Fibroblast of mammary gland (primary cell): ENCODE measurements at places on chromosomes 6 and 20.

DNA sequence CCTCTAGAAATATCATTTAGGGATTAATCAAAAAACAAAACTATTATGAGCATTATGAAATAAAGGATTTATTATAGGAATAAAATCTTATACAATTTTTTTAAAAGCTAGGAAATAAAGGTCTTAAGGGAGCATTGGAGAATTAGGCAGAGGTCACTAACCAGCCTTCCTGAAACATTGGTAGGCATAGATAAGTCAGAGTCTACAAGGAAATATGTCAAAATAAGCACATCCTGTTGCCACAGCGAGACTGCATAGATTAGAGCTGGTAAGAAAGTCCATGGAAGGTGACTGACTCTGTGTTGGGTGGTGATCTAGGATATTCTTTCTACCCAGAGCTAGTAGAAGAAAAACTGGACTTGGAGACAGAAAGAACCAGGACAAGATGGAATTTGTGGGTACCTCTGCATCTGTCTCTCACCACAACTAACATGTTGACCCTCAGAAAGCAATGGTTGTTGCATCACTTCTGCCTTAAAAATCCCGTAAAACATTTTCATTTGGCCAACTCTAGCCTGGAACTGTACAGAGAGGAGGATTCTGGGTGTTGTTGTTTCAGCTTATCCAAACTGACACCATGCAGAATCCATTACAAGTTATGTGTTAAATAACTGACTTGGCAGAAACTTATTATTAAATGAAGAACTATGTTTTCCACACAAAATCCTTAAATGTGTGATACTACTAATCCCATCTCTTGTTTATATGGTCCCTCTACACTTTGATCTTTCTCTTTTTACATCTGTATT is 77.1 kb downstream of the FBXO5 start:
- DNase-seq, result no peak

DNA sequence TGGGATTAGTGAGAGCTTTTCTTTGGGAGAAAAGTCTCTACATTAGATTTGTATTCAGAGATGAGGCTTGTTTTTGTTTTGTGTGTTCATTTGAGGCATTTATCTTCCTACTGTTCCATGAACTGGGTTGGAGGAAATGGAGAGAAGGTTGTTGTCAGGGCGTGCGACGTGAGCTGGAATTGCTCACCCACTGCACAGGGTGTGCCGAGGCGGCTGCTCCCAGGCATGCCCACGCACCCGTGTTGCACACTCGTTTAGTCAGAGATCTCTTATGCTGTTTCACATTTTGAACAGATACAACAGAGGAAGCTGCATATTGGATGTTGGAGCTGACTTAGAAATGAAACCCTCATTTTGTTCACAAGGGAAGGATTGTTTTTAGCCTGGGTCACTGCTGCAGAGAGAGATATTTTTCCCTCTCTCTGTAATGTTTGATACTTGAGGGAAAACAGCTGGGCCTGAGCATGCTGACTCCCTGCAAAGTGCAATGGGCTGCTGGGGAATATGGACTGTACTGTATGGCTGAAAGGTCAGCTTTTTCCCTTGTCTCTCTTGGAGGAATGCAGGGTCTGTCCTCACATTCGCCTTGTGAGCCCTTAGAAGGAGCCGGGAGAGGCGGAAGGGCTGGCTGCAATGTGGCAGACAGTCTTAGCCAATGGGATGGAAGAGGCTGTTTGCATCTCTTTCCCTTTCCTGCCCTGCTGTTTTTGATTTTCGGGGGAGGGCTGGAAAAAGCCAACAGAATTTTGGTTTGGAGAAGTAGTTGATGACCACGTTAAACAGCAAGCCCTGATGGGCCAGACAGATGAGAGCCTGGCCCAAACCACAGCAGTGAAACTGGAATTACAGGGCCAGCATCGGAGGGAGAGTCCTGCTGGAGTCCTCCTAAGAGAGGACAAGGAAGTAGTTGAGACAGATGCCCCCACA is 170.8 kb downstream of the SASH1 start:
- peak; percentile 83 for DNase-seq

DNA sequence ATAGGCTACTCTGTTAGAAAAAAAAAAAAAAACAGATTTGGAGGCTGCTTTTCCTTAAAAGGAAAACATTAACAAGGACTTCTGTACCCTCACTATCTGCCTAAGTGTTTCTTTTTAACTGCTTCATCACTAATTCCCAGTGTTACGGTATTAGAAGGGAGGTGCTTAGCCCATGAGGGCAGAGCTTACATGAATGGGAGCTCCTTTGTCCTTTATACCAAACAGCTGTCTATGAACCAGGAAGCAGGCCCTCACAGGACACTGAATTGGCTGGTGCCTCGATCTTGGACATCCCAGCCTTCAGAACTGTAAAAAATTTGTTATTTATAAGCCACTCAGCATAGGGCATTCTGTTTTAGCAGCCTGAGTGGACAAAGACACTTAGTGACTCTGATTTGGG is 215.6 kb upstream of the NRSN1 start:
- no peak for DNase-seq

GRCh38 chr20:48220033-48220633 is 434.9 kb upstream of the SULF2 start:
- no peak for DNase-seq

DNA sequence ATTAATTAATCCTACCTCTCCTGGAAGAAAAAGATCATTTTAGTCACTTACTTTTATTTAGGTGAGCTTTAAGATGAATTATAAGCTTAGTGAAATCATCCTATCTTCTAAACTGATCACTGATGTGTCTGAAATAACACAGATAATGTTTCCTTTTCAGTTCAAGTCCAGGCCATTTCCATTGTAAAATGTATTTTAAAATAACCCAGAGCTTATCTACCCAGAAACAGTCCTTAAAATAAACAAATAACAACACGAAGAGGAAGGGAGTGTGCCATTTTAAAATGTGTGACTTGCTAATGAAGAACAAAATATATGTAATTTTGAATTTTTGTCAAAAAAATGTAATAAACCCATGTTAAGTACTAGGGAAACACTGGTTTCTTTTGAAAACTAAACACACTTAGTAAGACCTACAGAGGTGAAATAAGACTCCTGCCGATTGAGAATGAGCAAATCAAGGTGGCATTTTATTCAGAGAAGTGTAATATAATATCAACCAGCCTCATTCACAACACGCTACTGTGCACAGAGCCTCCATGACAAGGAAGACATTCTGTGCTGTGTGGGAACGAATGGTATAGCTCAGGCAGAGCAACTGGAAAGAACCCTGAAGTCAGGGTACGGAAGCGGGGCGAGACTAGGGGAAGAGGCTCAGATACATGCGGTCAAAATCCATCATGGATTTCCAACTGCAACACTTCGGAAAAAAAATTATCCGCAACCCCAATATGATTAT is 7.7 kb downstream of the LRP11 start:
- no peak for DNase-seq

DNA sequence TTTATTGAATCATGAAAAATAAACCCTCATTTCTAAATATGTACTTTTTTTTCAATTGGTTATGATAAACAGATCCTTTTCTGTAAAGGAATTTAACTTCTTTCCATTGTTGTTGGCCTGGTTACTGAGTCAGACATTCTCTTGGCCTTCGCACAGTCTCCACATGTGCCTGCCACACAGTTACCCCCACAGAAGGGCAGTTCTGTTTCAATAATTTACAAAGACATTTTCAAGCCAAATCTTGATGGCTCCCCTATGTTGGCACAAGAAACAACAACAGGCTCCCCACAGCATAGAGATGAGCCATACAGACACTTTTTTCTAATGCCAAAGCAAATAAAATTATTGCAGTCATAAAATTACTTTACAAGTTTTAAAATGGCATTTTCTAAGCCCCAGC is 55.6 kb upstream of the BEND6 start:
- DNase-seq, result peak; percentile 52

GRCh38 chr20:44632103-44632752 is 19.3 kb downstream of the ADA start:
- no peak for DNase-seq

DNA sequence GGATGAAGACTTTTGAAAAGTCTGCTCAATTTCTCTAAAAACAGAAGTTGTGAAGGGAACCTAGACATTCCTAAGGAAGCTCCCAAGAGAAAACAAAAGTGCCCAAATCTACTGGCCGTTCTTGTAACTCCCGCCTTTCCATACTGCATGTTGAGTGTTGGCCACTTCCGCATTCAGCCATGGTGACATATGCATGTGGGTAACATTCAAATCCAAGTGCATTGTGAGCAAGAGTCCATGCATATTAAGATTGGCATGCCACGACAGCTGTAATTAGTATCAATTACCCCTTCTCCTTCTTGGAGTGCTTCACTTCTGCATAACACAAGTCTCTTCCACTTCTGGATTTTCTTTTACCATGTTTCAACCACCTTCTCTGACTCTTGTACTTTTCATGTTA is 8.4 kb downstream of the SLC35D3 start:
- DNase-seq, result no peak

GRCh38 chr20:18504479-18505060 is 3.2 kb upstream of the SEC23B start:
- peak; percentile 34 for DNase-seq

- DNase-seq, result no peak
These were observed 149.1 kb downstream of the LMBRD1 start for GRCh38 chr6:69647726-69648125.

GRCh38 chr6:66599541-66599940 is 892.5 kb upstream of the EYS start:
- peak; percentile 22 for DNase-seq

DNA sequence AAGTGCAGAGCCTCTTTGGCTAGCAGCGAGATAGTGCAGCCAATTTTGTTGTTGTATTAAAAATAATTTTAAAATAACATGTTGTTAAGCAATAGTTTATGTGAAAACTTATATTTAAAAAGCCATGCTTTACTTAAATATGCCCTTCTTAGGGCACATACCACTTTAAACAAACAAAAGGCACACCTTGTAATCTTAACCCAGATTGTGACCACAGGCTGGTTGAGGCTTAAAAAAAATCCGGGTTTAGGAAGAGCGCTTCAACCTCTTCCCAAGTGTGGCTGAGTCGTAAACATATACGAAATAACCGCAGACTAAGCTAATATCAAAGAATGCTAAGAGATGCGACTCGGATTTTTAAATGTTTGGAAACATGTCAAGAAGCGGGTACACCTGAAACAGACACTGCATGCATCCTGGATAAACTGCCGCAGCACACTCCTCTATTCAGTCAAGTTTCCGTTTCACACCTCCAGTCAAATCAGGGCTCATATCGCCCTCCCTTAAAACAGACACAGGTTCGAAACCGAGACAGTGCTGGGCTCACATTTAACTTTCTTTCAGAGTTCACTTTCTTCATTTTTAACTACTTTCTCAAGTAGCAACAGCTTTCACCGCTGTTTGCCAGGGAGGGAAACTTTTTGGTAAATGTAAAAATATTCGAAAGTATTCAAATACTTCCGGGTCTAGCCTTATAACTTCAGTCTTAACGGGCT is 1.5 kb downstream of the DEK start:
- peak; percentile 17 for DNase-seq

GRCh38 chr20:38728191-38728781 is 4.0 kb downstream of the SLC32A1 start:
- DNase-seq, result no peak

GRCh38 chr6:41748542-41748941 is 1.3 kb upstream of the PGC start:
- no peak for DNase-seq

DNA sequence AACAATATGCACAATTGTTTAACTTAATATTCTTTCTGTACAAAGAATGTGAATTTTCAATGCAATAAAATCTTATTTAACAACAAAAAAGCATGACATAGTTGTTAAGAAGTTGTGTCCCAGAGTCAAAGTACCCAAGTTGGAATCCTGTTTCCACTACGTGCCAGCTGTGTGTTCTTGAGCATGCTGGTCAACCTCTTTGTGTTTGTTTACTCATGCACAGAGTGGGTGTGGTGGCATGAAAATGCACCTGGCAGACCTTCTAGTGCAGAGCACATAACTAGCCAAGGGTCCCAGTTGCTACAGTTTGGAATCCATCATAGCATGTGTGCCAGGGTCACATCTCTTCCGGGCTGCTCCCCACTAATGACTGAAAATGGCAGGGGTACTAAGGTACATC is 24.7 kb upstream of the MOCS1 start:
- DNase-seq, result no peak

- DNase-seq, result peak; percentile 92
These were observed 28.7 kb downstream of the PTPRK start for GRCh38 chr6:128491610-128492206.

- DNase-seq, result peak; percentile 45
These were observed 26.4 kb downstream of the PNPLA1 start for GRCh38 chr6:36296240-36296639.

GRCh38 chr20:38658879-38659596 is 57.4 kb downstream of the ARHGAP40 start:
- peak; percentile 10 for DNase-seq

DNA sequence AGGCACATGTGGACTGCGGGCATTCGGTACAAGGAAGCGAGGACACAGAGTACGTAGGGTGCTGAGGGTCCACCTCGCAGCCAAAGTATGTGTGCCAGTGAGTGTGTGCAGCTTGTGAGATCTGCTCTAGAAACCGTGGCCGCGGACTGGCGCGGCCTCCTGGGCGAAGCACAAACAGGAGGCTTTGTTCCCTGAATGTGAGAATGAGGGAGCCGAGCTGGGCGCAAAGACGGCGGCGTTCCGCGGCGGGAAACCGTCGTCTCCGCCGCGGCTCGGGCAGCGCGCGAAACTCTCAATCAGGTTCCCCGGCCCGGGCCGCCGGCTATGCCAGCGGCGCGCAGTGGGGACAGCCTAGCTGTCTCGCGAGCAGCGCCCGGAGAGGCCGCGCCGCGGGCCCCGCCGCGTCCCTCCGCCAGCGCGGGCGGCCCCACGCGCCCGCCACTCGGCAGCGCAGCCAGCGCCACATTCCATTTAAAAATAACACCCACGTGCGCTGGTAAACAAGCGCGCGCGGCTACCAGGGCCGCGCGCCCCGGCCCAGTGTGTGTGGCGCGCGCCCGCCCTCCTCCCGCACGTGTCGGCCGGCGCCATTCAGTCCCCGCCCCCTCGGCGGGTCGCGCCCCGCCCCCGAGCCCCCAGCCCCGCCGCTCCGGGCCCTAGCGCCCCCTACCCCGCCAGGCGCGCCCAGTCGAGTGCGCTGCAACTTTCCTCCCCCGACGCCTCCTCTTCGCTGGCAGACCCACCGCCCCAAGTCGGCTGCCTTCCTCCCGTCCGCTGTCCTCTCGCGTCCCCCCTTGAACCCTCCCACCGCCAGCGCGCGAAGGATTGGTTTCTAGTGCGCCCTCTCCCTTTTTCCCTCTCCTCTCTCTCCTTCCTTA is 3.0 kb upstream of the FOXO3 start:
- DNase-seq, result peak; percentile 57

DNA sequence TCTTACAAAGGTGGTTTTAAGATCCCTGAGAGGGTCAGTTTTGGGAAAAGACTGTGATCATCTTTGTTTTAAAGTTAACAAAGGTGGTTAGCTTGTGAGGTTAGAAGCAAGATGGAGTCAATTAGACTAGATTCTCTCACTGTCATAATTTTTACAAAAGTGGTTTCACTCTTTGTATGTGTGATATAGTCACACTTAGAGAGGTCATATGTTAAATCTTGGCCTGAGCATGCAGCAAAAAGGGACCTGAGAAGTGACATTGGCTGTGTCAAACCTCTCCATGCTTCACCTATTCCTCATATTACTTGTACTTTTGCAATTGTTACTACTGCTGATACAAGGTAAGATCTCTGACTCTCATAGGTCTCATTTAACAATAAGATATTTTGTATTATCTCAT is 368.0 kb downstream of the TBC1D32 start:
- no peak for DNase-seq
